ENCODE measurements at places on chromosomes 4 and X. TPM values are rescaled to one million over a fixed set of nuclear protein-coding genes. Genes with fewer than 3 reads are reported as not detected.

GRCh38 chrX:151727346-151727745, 7.2 kb upstream of the CNGA2 start:
- no peak for DNase-seq

GRCh38 chrX:154545673-154546274, 872 bp downstream of the G6PD start:
- no peak for DNase-seq

- no peak for DNase-seq
These were observed 766.1 kb downstream of the KCTD8 start for GRCh38 chr4:43682551-43682950.

GRCh38 chr4:1901127-1901526, 29.9 kb downstream of the NSD2 start:
- DNase-seq = no peak

- DNase-seq = no peak
These were observed 882.9 kb upstream of the SLIT2 start for GRCh38 chr4:19368800-19369199.

DNA sequence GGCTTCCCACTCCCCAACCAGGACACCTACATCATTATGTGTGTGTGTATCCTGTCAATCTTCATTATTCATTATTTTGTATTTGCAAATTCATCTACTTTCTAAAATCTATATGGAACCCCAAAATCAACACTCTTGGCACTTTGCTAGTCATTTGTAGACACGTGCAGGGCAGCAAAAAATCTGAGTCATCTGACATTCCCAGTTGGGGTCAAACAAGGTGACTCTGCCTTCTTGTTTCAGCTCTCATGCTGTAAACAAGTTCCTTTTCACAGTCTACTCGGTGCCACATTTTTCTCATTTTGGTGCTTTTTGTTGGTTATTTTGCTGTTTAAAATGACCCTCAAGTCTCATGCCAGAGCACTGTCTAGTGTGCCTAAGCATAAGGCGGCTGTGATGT, 5.9 kb downstream of the MRFAP1L1 start:
- no peak for DNase-seq

DNA sequence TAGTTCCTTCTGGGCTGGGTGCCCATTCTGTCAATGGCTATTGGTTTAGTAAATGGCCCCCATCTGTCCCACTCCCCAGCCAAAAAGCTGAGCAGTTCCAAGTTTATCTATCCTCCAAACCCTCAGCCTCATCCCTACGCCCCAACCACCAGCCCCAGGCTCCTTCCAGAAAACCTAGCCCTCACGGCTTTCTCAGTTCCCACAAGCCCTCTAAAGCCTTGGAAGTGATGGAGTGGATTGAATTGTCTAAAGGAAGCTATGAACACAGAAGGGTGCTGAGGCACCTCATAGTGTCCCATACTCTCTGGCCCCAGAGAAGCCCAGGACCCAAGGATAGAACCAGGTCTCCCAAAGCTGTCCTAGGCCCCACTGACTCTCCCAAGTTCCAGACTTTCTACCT, 75.6 kb upstream of the EFNB1 start:
- peak; percentile 24 for DNase-seq

- no peak for DNase-seq
These were observed 867.1 kb upstream of the TENM3 start for GRCh38 chr4:181376058-181376457.

GRCh38 chr4:26496207-26496783, 6.0 kb upstream of the CCKAR start:
- no peak for DNase-seq

DNA sequence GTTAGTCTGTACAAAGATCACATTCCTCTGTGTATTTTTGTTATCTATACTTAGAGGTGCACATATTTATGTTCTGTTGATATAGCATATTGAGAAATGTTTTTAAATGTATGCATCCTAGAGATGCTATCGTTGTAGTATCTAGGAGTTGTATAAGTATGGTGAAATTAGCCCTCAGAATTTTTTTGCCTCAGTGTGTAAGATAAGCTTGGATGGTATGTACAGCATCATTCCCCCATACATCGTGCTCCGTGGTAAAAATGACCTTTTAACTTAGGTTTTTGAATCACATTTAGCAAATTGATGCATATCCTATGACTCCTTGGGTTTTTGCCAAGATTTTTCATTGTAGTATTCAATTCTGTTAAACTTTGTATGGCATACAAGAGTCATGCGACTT, 113.5 kb downstream of the RPA4 start:
- DNase-seq = no peak

DNA sequence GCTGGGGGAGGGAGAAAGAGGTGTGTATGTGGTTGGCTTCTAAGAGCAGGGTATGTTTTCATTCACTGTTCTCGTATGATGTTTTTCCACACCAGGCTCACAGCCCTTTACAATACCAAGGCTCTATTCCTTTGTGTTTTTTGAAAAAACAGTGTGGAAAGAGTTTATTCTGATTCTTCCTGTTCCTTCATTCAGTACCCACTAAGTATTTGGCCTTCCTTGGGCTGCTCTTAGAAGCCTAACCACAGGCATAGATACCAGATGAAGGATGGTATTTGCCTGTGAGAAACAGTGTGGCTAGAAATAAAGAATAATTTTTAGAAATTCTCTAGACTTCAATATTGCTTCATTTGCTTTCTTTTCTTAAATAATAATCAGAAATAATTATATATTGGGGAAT, 518.0 kb upstream of the DIPK2B start:
- DNase-seq = no peak

- DNase-seq = peak; percentile 41
These were observed 12.8 kb upstream of the TNIP2 start for GRCh38 chr4:2768921-2769336.

GRCh38 chr4:133855001-133855400, 346.6 kb downstream of the PABPC4L start:
- no peak for DNase-seq

DNA sequence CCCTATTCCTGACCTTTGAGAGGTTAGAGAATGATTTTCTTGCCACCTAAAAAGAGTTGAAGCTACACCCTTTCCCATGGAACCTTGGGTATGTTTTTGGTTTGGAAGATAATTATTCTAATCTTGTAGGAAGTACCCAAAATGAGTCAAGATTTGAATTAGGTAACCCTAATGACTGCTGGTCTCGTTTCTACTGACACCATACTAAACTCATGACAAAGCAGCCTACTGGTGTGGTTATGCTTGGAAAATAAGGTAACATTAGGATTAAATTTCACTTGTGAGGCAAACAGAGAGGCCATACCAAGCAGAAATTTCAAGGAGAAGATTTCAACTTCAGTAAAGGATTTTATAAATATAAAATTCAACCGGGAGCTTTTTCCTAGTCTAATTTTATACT, 107.9 kb downstream of the FBXW7 start:
- no peak for DNase-seq

Gene CENPVL2
- total RNA-seq = not detected

Gene NAP1L3
- 3.4 TPM for total RNA-seq

Gene GABRG1
- total RNA-seq = not detected

Gene INPP4B
- total RNA-seq = 84.9 TPM

Gene POF1B
- total RNA-seq = 46.8 TPM
